Stimulated activated CD8-positive, alpha-beta memory T cell treated with anti-CD3 and anti-CD28 coated beads, Interleukin-15, amount 100 ng/mL, for 48 hours (primary cell): ENCODE measurements at places on chromosomes 16 and 17.

DNA sequence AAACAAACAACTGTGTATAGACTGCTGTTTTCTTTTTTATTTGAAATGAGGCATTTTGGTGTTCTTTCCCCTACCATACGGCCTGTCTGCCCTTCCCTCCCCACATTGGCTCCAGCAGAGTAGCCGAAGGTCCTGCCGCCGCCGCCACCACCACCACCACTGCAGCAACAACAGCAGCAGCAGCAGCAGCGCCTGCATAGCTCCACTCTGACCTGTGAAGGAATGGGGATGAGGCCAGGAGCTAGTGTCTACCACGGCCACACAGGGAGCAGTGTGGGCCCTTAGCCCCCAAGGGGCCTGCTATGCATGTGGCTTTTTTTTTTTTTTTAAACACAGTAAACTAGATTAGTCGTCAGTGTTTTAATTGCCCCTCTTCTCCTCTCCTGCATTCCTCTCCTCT is 5.6 kb upstream of the CDK5R1 start:
- DNase-seq, result no peak

DNA sequence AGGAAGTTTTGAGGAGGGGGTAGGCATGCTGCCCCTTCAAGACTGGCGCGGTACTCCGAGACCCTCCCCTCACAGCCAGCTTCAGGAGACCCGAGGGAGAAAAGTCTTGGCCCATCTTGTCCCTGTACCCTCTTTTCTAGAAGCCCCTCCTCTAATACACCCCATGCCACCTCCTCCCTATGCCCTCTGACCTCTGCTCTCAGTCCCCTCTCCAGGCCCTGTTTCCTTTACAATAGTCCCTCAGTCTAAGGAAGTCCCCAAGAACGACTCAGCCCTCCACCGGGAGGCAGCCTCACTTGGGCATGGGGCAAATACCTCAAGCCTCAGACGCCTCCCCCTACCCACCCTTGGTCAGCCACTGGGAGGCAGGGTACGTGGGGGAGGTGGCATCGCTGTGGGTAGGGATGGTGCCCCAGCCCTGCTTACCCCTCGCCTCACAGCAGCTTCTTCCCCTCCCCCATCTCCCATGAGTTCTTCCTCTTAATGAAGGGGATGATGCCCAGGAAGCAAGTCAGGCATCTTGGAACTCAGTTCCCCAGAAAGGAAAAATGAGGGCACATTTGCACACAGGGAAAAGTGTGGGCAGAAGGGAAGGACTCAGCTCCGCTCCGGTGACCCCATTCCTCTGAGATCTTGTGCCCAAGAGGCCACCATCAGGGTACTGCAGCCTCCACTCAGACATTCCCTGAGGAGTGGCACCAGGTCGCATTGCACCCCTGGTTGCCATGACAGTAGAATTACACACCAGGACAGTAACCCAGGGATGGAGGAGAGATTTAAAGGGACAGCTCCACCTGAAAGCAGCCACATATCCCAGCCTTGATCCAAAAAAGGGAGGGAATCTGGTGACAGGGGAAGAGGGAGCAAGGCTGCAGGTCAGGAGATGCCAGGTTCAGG is 6.2 kb downstream of the MPP2 start:
- no peak for DNase-seq

DNA sequence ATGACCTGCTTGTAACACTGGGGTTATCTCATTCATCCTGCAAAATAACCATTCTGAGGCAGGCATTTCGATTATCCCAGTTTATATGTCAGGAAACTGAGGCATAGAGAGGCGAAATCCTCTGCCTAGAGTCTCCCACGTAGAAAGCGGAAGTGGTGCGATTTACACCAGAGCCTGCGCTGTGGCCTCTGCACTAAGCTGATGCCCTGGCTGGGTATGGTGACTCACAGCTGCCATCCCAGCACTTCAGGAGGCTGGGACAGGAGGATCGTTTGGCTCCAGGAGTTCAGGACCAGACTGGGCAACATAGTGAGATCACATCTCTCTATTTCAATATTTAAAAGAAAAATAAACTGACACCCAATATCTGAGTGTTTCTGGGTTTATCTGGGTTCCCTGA is 59.3 kb upstream of the BCO1 start:
- DNase-seq, result no peak

DNA sequence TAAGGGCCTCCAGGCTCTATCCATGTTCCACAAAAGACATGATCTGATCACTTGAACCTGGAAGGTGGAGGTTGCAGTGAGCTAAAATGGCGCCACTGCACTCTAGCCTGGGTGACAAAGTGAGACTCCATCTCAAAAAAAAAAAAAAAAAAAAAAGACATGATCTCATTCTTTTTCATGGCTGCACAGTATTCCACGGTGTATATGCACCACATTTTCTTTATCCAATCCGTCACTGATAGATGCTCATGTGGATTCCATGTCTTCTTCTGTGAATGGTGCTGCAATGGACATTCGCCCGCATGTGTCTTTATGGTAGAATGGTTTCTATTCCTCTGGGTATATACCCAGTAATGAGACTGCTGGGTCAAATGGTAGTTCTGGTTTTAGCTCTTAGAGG is 124.4 kb downstream of the ANKRD11 start:
- no peak for DNase-seq

DNA sequence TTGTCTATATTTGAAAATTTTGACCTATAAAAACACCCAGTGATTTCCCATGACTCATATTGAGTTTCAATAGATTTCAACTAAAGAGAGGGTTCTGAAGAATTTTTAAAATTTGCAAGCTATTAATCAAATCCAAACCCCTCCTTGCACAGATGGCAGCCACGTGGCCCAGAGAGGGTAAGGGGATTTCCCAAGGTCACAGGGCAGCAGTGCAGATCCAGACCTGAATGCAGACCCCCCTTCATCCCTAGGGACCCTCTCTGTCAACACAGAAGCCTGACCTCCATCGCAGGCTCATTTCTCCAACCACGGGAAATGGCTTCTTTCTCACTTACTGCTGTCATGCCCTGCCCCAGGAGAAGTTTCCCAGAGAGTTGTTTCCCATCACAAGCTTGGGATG is 24.7 kb upstream of the CES5A start:
- DNase-seq, result no peak

DNA sequence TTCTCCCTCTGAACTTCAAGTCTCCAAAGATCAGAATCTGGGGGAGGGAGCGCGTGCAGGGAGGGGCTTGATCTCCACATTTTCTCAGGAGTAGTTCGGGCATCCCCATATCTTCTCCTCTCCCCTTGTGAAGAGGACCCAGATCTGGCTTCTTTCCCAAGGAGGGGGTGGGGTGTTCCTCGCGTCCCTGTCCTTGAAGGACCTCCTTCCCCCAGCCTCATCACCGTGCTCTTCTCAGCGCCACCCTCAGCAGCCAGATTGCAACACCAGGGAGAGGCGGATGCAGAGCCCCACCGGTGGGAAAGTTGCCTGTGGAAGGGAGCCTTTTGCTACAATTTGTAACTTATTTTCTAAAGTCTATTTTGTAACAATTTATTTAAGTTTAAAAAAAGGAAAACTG is 5.7 kb downstream of the PRSS53 start:
- no peak for DNase-seq
